AG04450 (cell line): ENCODE measurements at places on chromosomes 2 and 18. TPM values are rescaled to one million over a fixed set of nuclear protein-coding genes. Genes with fewer than 3 reads are reported as not detected.

The CYTIP gene
- polyA plus RNA-seq = not detected in 2 replicates

The ASB18 gene
- not detected in 2 replicates for polyA plus RNA-seq

The ABCB11 gene
- not detected in 2 replicates for polyA plus RNA-seq

The POTEE gene
- polyA plus RNA-seq = 0.04 TPM in 1 of 2 replicates, not detected in the other

The CCDC150 gene
- 1.3 and 1.5 TPM in 2 replicates for polyA plus RNA-seq

The DOCK10 gene
- polyA plus RNA-seq = 53.0 and 54.7 TPM in 2 replicates

The CFAP65 gene
- polyA plus RNA-seq = not detected in 2 replicates

The CEBPZOS gene
- 42.1 and 50.5 TPM in 2 replicates for polyA plus RNA-seq

The COQ10B gene
- polyA plus RNA-seq = 5.8 and 8.8 TPM in 2 replicates

The NOL4 gene
- polyA plus RNA-seq = not detected in 2 replicates

The ANKRD29 gene
- polyA plus RNA-seq = 0.12 and 0.15 TPM in 2 replicates

The CD28 gene
- not detected in 2 replicates for polyA plus RNA-seq

The TUBA4B gene
- not detected in 2 replicates for polyA plus RNA-seq

The CCDC85A gene
- polyA plus RNA-seq = not detected in 2 replicates

The MC5R gene
- polyA plus RNA-seq = not detected in 2 replicates

The FBXO41 gene
- polyA plus RNA-seq = 2.5 and 2.7 TPM in 2 replicates

The FBXO15 gene
- 0.91 and 1.4 TPM in 2 replicates for polyA plus RNA-seq

The REG1B gene
- polyA plus RNA-seq = not detected in 2 replicates

The RBM43 gene
- 13.0 and 19.2 TPM in 2 replicates for polyA plus RNA-seq
